Renal pelvis (tissue), 12 donors: ENCODE measurements at places on chromosomes 6 and 20.

GRCh38 chr20:57999465-58000111 lies 228.9 kb downstream of the ANKRD60 start:
- DNase-seq: no peak

GRCh38 chr6:1519597-1519996 lies 90.1 kb upstream of the FOXC1 start:
- DNase-seq: no peak

DNA sequence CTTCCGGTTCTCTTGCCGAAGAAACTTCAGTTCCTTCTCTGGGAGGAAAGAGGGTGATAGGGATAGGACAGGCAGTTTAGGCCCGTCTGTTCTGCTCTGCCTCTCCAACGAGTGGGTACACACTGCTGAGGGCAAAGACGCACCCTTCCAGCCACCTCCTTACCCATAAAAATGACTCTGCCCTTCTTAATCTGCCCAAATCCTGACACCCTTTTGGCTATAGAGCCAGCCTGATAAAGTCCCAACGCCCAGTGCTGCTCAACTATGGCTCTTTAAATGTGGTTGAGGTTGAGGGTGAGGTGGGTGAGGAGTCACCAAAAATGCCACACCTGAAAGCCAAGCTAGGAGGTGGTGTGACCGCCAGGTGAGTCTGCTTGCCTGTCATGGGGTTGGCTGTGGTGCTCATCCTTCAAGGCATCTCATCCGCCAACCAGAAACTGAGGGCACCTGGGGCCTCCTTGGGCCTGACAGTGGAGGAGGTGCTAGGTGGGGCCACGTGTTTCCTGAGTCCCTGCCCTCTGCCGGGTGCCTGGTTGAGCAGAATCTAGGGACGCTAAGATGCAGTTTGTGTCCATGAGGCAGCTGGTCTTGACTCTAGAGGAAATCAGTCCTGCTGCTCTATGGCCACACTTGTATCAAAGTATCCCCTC lies 16.3 kb downstream of the CCDC167 start:
- no peak for DNase-seq

DNA sequence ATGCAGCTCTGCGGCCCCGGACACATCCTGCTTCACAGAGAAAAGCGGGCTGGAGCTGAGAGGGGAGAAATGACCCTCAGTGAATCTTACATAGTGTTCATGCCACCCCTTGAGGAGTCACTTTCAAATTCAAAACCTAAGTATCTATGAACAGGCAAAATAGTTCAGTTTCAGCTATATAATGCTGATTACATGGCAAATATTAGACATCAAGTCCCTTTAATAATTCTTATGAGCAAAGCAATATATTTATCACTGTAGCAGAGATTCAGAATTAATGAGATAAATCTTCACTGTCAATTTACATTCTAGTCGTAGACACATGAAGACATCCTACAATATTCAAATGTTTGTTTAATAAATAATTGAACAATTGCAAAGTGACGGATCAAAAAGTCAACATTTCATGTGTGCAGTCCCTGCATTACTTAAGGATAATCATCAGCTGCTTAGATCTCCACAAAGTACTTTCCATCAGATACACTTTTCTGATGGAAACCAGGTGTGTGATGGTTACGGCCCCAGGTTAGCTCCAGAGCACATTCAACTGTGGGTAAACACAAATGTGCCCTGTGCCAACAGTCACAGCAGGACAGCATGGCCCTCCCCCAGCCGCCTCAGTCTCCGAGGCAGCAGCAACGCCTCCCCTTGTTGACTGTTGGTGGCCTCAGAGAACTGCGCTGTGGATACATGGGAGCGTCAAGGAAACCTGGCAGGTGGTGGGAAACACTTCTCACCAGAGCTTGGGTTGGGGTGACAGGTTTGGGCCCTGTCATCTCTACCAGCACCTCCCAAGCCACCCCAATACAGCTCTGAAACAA lies 787 bp upstream of the PRR18 start:
- no peak for DNase-seq
